A549 (cell line): ENCODE measurements at places on chromosomes 1 and 21.

DNA sequence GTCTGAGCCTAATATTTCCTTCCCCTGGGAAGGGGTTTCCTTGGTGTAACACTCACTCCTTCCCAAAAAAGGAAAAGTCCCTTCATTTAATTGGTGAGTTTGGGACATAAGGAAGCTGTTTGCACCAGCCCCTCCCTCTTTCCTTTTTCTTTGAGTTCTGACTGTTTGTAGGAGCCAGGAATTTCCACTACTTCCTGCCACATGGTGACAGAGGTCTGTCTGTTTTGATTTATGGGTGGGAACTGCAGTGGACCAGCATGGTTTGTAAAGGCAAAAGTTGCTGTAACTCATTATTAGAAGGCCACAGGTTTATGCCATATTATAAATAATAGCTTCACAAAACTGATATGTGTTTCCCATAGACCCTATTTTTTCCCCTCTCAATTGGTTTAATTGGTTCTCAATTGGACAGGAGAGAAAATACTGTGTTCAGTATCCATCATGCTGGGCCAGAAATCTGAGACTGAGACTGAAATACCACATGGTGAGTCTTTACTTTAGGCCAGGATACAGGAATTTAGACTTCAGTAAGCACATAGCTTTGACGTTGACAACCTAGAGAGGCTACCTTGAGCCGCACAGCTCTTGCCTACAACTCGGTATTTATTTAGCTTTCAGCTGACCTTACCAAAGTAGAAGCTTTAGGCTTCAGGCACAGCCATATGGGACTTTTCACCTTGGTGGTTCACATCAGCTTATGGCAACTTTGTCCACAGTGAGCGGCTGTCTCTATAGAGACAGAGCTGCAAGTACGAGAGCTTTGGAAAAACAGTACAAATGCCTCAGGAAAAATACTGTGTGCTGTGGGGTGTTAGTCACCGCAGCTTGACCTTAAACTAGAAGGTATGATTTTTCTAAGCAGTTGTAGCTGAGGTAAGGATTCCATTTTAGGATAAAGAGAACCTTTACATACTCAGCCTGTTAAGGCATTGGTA lies 40.0 kb upstream of the RGS7 start:
- DNase-seq: no peak

DNA sequence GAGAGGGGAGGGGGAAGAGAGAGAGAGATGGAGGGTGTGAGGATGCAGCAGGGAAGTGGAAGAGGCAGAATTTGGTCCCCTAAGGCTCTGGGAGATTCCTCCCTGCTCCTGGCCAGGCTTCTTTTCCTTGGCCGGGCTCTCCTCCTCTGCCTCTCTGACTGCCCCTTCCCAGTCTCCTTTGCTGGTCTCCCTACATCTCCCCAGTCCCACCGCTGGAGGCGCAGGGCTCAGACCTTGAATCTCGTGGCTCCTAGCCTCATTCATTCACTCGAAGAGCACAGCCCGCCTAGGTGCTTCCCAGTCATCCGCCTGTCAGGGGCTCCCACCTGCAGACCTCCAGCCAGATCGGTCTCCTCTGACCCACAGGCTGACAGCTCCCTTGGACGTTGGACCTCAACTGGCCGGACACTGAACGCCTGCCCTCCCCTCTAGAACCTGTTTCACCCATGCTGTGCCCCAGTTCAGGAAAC lies 76.5 kb downstream of the VWA5B1 start:
- DNase-seq: peak; percentile 76

DNA sequence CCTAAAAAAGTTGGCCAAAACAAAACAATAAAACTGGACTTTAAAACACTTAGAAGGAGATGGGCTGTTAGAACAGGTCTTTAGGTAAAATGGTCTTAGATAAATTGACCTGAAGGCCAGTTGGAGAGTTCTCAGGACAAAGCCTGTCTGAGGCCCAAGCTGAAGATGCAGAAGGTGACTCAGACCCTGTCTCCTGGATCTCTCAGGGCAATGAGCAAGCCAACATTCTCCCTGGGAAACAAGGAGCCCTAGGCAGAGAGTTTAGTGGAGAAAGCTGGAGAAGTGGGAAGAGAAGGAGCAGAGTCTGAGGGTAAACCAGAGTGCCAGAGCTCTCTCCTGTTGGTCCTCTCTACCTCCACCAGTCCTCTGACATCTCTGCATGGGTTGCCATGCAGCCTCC lies 70.1 kb downstream of the FCRL5 start:
- DNase-seq: no peak

GRCh38 chr21:23968722-23969647 lies 1638.3 kb downstream of the MRPL39 start:
- no peak for DNase-seq

DNA sequence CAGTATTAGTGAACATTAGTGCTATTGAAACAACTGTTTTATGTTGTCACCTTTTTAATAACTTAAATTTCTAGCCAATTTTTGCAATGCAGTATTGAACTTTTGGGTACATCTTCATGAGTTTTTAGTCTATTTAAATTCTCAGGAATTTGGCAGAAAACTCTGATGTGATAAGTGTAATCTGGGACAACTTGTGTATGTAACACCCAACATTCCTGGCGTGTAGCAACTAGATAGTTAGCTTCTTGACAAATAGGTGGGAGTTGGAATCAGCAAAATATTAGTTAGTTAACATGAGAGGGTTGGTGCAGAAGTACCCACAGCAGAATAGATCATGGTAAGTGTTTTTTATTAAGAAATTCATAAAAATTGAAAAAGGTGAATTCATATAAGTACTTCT lies 111.6 kb downstream of the ITSN1 start:
- no peak for DNase-seq

DNA sequence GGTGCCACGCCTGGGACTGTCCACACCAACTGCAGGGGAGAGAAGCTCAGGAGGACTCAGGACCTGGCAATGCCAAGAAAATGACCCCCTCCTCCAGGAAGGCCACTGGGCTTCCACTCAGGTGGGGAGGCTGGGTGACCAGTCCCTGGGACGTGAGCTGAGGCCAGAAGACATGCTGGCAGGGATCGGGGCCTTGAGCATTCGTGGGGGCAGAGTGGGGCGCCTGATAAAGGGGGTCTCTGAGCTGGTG lies 15.3 kb upstream of the COL6A2 start:
- DNase-seq: no peak

GRCh38 chr1:187121661-187122060 lies 292.9 kb downstream of the PLA2G4A start:
- DNase-seq: no peak

DNA sequence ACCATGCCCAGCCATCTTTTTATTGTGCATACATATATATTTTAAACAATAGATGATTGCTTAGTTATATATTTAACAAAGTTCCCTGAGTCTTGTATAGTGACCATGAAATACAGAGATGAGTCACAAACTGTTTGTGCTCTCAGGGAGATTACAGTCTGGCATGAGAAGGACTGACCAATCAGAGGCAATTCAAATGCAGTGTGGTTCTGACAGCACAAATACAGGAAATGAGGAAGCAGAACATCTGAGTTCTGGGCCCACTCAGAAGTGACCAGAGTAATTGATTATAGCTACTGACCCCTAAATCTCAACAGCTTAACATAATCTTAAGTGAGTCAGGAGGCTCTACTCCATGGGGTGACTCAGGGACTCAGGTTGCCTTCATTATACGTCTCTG lies 534.5 kb downstream of the OMA1 start:
- no peak for DNase-seq

DNA sequence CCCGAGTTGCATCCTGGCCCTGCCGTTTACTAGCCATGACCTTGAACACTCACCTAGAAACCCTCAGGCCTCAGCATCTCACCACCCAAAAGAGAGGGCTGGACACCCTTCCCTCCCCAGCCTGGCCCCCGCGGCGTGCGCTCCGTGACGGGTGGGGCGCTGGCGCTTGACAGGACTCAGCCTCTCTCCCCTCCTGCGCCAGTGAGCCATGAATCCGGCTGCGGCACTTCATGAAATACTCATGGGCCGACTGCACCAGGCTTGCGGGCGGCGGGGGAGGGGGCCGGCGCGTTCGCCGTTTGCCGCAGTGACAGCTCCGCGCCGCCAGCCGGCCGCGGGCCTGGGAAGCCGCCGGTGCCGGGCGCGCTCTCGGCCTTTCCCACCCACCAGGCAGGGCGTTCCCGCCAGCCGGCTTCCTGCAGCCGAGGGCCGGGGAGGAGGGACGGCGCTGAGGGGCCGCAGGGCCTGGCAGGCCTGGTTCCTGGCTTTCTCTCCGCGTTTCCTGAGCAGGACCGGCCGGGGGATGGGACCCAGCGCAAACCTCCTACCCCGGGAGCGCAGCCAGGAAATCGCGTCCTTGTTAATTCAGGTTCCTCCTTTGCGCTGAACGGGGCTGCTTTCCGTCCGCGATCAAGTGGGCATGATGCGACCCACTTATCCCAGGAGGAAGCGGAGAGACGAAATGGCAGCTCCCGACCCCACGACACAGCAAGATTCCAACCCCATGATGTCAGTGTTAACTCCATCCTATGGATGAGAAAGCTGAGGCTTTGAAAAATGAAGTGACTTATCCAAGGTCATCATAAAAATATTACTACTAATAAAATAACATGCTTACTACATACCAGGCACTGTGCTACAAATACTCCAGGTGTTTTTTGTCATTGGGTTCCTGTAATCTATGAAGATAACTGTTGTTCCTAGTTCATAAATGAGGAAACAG lies 9.1 kb upstream of the LUZP1 start:
- DNase-seq: peak; percentile 43

DNA sequence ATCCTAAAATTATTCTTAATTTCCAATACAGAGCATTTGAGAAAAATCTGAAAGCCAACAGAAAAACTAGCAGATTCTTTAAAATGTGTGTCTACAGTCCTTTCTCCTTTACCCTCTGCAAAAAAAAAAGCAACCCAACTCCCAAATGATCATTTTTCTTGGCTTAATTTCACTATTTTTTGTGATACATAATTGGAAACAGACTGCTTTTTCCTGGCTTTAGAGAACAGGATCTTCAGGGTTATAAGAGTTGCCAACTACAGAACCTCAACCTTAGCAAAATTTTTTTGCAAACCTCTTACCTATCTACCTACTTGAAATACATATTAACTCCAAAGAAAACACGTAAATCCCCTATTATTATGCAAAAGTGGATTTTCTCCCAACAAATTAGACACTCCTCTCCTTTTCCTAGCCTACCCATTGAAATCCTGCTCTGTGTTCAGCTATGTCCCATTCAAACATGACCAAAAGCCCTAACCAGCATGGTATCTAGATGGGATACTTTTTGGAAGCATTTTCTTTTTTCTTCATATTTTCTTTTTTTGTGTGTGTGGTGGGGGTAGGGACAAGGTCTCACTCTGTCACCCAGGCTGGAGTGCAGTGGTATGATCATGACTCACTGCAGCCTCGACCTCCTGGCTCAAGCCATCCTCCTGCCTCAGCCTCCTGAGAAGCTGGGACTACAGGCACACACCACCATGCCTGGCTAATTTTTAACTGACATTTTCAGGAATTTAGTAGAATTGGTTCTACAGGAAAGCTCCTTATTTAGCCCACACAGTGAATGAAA lies 9.0 kb downstream of the TGFBR3 start:
- no peak for DNase-seq

DNA sequence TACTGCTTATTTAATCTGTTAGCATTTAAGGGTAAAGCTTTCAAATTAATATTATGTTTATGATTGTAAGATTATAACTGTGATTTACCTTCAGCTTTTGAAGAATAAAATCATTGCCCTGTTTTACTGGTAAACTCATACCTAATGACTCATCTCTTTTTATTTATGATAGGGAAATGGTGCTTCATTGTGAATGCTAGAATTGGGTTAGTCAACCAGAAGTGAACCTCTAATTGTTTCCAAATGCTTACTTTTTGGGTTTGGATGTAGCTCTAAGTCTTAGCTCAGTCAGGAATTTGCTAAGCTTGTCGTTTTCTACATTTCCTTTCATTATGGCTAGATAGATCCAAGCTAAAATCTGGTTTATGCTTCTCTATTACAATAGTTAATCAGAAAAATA lies 59.4 kb downstream of the SLC30A7 start:
- no peak for DNase-seq

DNA sequence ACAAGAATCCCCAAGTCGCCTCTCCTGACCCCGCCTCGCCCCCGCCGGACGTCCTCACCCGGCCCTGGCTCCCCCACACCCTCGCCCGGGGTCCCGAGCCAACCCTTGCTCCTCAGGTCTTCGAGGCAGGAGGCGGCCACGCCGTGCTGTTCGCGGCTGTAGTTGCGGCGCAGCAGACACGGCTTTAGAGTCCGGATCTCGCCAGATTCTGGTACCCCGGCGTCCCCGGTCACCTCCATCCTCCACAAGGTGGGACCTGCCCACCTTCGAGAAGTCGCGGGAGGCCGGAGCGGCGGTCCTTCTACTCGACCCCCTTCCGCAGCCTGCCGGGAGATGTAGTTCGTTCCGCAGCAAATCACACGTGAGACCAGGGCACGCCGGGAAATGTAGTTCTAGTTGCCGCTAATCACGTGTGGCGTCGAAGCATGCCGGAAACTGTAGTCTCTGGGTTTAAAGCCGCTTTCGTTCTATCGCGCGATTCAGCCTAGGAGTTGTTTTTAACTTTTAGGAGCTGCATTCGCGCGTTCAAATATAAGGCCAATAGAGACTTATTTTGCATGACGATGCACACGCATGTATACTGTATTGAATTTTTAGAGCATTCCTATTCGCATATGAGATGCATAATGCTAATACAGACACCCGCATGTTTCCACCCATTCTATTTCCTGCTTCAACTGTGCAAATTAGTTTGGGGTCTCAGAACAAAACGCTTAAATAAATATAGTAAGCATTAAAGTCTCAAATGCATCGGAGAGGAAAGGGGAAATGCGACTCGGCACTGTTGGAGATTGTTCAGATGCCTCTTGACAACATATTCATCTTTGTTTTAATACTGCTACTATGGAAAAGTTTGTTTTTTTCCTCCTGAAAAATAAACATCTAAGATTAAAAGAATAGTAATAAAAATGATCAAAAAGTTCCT lies at the start of gene DFFA:
Gene DFFA (minus strand): TSS at position 310 of the 925 bp plus-strand sequence. CDS start 71 bp downstream, at position 239.
- DNase-seq: peak; percentile 90

DNA sequence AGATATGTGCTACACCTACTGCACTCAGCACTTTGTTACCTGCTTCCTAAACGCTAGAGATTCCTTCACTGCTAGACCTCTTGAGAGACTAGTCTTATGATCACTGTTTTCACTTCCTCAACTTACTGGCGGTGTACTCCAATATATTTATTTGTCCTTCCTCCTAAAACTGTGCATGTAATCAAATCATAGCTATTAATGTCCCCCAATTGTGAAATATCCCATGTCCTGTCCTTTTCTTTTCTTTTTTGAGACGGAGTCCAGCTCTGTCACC lies 3.4 kb downstream of the SOAT1 start:
- no peak for DNase-seq
